ENCODE measurements at places on chromosomes 7 and 10. TPM values are rescaled to one million over a fixed set of nuclear protein-coding genes. Genes with fewer than 3 reads are reported as not detected.

The TMEM196 gene
- total RNA-seq = not detected

The AOAH gene
- total RNA-seq = 0.64 TPM

The GRID2IP gene
- not detected for total RNA-seq

The CRHR2 gene
- total RNA-seq = not detected

The NUTM2D gene
- 3.9 TPM for total RNA-seq

The FGFR2 gene
- total RNA-seq = 0.23 TPM

The ARHGEF5 gene
- total RNA-seq = 2.9 TPM
